Urothelium cell line (cell line): ENCODE measurements at places on chromosomes 4 and X.

GRCh38 chr4:110454441-110454840 lies 21.5 kb upstream of the ENPEP start:
- DNase-seq, result no peak

DNA sequence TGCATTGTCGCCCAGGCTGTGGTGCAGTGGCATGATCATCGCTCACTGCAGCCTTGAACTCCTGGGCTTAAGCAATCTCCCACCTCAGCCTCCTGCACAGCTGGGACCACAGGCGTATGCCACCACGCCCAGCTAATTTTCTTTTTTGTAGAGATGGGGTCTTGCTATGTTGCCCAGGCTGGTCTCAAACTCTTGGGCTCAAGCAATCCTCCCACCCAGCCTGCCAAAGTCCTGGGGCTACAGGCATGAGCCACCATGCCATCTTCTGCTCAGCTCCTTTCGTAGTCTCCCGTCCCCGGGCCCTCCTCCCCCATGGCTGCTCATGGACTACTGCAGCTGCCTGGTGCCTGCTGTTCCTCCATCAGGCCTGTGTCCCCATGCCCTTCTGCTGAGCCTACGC lies 58.1 kb downstream of the TAPT1 start:
- no peak for DNase-seq

- DNase-seq, result no peak
These were observed 684.5 kb downstream of the GRID2 start for GRCh38 chr4:92988301-92988700.

DNA sequence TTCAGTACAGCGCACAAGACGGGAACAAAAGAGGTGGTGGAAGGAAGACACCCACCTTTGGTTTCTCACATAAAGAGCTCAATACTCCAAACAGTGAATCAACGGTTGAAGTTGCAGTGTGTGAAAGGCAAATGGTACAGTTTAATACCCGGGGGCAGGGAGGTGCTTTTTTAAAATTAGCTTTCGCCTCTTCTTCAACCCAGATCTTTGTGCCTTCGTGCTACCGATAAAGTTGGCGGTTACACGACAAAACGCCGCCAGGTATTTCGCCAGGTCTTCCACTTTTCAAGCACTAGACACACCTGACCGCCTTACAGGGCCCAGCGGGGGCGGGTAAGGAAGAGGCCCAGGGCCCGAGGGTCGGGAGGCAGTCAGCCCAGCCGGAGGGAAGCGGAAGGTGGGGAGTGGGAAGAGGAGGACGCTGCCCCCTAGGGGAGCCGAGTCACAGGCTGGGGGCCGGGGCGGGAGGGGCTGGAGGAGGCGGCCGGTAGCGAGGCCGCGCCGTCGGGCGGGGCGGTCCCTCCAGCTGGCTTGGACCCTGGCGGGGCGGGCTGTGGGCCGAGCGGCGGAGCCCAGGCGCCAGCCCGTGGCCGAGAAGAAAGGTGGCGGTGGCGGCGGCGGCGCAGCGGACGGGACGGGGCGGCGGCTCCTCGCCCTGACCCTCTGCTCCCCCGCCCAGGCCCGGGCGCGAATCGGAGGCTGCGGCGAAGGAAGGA lies 16.0 kb downstream of the UTP3 start:
- peak; percentile 94 for DNase-seq

DNA sequence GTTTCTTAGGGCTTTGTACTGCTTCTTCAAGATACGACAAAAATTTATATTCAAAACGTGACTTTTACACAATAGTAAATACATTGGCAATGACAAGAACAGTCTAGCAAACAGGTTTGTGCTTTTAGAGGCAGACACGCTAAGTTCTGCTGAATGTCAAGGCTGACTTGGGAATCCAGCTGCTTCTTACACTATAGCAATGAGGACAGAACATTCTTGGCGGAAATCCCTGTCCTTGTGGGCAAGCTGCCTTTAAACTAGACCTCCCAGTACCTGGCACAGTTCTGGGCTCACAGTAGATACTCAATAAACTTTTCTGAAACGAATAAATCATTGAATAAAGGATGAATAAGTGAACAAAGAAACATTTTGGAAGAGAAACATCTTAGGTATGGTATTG lies 148.2 kb downstream of the RASL11B start:
- DNase-seq, result no peak

- DNase-seq, result no peak
These were observed 1222.4 kb upstream of the PRKX start for GRCh38 chrX:4935846-4936245.
